ENCODE measurements at places on chromosomes 5 and 9.

GRCh38 chr9:134944351-134944802 lies 26.7 kb upstream of the FCN1 start:
- ATAC-seq, result no peak

DNA sequence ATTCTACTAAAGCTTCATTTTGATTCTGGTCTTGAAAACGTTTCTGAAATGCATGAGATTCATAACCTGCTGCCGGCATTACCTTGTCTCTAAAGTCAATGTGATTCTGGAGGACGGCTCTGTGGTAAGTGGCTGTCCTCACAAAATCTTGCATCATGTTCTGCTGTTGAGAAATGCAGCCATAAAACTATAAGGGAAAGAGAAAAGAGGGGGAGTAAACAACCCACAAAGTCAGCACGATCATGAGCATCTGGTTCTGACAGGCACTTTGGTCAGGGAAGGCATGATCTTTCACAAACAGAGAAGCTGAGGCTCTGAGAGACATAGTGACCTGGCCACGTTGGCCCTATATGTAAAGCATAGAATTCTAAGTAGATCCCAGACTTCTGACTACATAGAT lies 168.9 kb upstream of the PUM3 start:
- no peak for ATAC-seq

GRCh38 chr5:87392170-87392569 lies 20.6 kb downstream of the CCNH start:
- no peak for ATAC-seq

GRCh38 chr5:95892784-95893354 lies 68.8 kb downstream of the ELL2 start:
- ATAC-seq, result peak; percentile 62

GRCh38 chr9:89021154-89021803 lies 30.0 kb downstream of the S1PR3 start:
- ATAC-seq, result no peak

DNA sequence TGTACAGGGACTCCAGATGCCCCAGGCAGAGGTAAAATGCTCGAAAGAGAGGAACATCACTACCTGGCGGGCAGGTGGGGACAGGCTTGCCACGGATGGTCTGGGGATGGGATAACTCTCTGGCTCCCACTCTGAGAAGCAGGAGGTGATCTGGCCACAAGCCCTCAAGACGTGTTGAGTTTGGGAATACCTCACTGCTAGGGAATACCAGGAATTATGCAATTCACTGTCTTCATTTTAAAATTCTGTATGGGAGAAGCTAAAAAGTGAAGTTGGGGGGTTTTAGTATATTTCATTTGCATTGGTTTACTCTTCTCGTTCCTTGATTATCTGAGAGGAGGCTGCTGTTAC lies 510.4 kb downstream of the CCDC171 start:
- ATAC-seq, result no peak

DNA sequence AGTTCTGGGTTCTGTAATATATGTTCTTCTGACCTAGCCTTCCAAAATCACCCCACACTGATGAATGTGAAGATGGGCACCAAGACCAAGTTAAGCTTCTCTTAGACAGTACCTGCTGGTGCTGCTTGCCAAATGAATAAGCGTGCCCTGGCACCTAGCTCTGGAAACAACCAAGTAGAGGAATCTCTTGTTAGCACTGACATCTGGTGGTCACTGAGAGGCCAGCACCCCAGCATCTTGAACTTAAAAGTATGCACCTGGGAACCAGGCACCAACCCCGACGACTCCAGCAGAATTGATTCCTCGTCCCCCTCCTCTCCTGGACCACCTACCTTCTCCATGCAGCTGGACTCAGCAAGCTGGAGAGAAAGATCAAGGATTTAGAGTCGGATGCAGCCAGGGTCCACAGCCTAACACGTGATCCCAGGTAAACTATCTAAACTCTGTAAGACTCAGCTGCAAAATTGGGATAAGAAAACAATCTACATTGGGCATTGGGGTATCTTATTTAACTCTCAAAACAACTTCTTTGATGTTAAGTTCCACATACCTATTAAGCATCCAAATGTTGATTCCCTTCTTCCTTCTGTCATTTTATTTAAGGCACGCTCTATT lies 89.8 kb downstream of the SLC1A3 start:
- ATAC-seq, result peak; percentile 38

DNA sequence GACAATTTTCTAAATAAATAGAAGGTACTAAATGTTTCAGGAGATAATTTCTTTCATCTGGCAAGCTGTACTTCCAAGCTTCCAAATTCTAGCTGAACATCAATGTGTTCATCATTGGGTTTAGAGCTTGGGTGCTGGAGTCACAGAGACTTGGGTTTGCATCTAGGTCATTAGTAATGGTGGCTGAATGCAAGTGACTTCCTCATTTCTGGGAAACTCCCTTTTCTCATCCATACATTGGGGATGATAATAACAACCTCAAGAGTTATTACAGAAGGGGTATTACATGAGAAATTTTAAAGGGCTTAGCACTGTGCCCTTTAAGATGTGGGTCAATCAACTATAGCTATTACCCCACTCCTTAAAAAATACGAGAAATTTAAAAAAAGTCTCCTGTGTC lies 41.1 kb upstream of the KLF4 start:
- ATAC-seq, result no peak

DNA sequence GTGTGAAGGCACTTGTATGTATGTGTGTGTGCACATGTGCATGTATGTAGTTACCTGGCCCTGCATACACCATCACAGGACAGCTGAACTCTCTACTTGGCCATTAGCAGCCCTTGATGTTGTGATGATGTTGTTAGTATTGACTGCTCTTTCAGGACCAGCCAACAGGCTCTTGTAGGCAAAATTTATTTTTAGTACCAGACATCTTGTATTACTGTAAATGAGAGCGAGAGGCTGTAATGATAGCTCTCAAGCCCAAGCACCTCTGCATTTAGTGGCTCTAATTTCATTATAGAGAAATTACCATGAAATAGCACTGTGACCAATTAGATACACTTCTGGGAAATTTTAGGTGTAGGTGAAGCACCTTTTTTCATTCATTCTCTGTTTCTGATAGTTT lies 158.0 kb downstream of the SMARCA2 start:
- no peak for ATAC-seq

DNA sequence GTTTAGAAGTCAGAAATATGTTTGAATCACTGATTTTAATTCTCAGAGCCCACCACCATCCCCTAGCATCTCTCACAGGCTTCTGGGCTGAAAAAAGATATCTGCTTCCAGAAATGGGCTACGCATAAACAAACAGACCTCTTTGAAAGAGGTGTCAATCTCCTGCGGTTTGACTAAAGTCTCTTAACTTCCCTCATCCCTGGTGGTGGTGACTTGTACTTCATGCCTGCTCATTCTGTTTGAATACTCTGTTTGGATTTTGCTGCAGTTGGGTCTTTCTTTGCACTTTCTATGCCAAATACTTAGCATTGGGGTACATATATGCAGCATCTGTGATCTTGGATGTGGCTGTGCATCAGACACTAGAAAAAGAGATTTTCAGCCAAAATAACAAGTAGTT lies 157.2 kb upstream of the ATP10B start:
- no peak for ATAC-seq

DNA sequence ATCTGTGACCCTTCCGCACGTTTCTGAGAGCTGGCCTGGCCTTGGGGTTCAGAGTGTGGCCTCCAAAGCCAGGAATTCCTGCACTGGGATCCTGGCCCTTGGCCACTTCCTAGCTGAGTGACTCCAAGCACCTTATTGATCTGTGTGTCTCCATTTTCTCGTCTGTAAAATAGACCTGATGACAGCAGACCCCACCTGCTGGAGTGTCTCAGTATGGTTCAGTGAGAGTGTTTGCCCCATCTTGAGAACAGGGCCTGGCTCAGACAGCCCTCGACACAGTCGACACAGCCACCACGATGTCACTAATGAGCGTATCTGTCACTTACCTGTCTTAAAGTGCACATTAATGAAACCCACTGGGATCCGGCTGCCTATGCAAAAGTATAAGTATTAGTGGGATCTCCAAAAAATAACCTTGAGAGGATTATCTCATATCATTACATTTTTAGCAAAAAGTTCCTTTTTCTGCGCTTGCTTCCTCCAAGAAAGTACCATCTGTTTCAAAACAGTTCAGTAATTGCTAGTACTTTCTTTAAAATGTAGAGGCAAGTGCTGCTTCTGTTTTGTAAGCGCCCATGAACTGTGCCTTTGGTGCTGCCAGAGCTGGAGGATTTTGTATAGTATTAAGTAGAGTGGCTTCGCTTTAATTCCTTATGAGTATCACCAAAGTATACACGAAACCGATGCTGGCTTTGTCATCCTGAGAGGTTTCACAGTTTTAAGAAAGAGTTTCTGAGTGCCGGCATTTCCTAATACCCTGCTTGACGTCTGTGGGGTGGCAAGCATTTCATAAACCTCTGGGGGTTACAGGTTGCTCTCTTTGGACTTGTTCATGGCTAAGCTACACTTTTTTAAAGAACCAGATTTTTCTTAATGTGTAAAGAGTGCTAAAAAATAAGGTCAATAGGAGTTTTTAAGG lies 31.7 kb downstream of the UBE2QL1 start:
- ATAC-seq, result no peak

GRCh38 chr9:135165756-135166519 lies 78.5 kb downstream of the OLFM1 start:
- no peak for ATAC-seq

DNA sequence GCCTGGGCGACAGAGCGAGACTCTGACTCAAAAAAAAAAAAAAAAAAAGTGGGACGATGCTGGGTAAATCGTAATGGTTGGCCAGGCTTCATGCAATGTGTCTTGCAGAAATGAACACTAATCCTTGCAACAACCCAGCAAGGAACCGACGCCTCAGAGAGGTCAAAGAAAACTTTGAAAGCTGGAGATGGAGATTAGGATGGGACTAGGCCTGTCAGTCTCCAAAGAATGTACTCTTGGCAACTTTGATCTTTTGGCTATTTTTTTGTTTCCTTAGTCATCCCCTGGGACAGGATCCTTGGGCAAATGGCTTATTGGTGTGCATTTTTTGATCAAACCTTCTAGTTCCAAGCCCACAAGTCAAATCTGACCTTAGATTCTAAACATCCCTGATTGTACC lies 10.6 kb upstream of the PWWP2A start:
- no peak for ATAC-seq

GRCh38 chr5:176536132-176536901 lies 885 bp downstream of the RNF44 start:
- ATAC-seq, result peak; percentile 14

DNA sequence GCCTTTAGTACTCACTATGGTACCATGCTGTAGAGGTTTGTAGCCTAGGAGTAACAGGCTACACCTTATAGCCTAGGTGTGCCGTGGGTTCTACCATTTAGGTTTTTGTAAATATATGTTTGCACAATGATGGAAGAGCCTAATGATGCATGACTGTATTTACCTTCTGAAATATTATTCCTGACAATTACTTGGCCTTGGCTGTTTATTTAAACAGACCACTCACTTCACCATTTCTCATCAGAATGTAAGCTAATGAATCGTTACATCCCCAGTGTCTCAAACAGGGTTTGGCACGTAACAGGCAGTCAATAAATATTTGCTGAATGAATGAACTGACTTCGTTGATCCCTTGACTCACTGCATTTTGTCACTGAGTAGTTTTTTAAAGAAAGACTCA lies 93.1 kb downstream of the MED27 start:
- no peak for ATAC-seq

GRCh38 chr9:135851748-135852147 lies 55.6 kb downstream of the CAMSAP1 start:
- ATAC-seq, result no peak

DNA sequence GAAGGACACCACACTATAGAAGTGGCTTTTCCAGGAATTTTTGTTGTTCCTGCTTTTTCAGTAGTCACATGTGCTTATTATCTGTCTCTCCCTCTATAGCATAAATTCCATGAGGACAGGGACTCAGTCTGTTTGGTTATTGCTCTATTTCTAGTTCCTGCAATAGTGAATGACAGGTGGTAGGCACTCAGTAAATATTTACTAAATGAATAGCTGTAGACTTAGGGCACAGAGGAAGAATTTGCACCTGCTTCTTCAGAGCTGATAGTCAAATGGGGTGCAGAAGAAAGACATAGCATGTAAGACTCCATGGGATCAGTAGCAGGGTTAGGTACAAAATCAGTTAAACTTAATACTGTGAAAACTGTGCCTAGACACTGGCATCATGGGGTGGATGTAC lies 580.2 kb downstream of the CCDC171 start:
- ATAC-seq, result no peak

- no peak for ATAC-seq
Observed at GRCh38 chr5:131671994-131672655, 37.1 kb upstream of the RAPGEF6 start.

GRCh38 chr5:64827703-64828102 lies 59.0 kb downstream of the CWC27 start:
- ATAC-seq, result no peak

GRCh38 chr5:16313761-16314160 lies 134.2 kb upstream of the MARCHF11 start:
- no peak for ATAC-seq

- no peak for ATAC-seq
Observed at GRCh38 chr5:140324617-140325241, 21.7 kb downstream of the HBEGF start.

DNA sequence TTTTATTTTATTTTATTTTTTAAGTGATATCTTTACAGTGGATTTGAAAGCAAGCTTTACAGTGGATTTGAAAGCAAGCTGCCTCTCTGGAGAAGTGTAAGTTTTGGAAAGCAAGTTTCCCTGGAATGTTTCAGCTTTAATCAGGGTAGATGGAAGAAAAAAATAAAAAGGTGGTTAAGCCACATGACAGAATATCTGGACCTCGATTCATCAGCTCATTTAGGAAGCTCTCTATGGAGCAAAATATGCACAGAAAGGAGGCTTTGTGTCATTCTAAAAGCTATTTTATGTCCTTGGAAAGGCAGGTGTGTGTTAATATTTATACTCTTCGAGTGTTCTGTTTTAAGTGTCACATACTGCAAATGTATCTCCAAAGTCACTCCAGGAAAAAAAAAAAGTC lies 409.2 kb upstream of the KLF4 start:
- no peak for ATAC-seq

GRCh38 chr9:74528207-74528606 lies 31.1 kb downstream of the RORB start:
- ATAC-seq, result no peak

DNA sequence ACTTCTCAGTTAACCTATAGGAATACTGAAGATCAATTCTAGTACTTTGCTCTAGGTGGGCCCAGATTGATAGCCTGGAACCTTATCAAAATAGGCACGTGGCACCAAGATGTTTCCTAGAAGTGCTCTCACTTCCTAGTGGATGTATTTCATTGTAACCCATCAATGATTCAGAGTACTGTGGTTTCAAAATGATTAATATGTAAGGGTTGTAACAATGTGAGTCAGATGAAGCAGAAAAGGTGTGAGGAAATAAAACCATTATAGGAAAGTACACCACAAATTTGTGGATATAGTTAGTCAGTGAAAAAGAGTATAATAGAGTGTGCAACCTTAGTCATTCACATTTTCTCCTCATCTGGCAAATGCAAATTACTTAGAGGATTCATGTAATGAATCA lies 177.3 kb upstream of the FST start:
- peak; percentile 80 for ATAC-seq

- ATAC-seq, result no peak
Observed at GRCh38 chr5:147454996-147455677, 54.7 kb downstream of the DPYSL3 start.

- no peak for ATAC-seq
Observed at GRCh38 chr5:27241564-27242257, 203.3 kb upstream of the CDH9 start.

GRCh38 chr5:55742778-55743177 lies 4.9 kb downstream of the DDX4 start:
- no peak for ATAC-seq

GRCh38 chr9:127316586-127317323 lies 52.2 kb downstream of the GARNL3 start:
- no peak for ATAC-seq

GRCh38 chr9:124218438-124218982 lies 39.2 kb upstream of the NEK6 start:
- peak; percentile 15 for ATAC-seq

GRCh38 chr9:122374885-122375420 lies 4.1 kb downstream of the PTGS1 start:
- ATAC-seq, result no peak
